NCI-H446 treated with DMSO at 0.1 percent for 48 hours (cell line): ENCODE measurements at places on chromosomes 16 and 17.

- DNase-seq = no peak
These were observed 6.3 kb upstream of the RNF227 start for GRCh38 chr17:7922269-7922844.

DNA sequence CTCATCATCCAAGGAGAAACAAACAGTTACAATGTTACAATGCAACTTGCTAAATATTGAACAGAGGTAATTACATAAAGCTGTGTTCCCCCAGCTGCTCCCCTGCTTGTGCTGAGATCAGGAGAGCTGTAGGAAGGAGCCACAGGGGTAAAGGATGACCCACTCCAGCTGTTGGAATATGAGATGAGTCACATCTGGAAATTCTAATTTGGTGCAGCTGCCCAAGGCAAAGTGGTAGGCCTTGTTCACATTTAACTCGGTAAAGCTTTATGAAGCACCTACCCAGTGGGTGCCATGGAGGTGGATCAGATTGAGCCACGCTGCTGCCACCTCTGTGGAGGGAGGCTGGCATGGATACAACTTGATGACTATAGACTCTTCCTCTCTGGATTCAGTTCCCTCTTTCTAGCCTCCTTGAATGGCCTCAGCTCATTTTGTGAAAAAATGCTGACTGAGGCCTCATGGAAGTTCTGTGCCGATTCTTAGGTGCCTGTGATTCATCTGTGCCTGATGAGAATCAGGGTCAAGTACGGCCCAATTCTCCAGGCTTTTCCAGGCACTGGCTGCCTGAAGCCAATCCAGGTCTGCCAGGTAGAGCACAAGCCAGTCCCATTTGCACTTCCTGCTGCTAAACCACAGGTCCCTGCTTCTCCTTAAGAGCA, 7.4 kb downstream of the ZNF689 start:
- DNase-seq = no peak

- DNase-seq = no peak
These were observed 92.5 kb downstream of the UTP18 start for GRCh38 chr17:51352798-51353197.

- DNase-seq = no peak
These were observed 21.7 kb downstream of the ACSF3 start for GRCh38 chr16:89115216-89115861.

GRCh38 chr17:75181110-75181509, 1.6 kb downstream of the SUMO2 start:
- no peak for DNase-seq

DNA sequence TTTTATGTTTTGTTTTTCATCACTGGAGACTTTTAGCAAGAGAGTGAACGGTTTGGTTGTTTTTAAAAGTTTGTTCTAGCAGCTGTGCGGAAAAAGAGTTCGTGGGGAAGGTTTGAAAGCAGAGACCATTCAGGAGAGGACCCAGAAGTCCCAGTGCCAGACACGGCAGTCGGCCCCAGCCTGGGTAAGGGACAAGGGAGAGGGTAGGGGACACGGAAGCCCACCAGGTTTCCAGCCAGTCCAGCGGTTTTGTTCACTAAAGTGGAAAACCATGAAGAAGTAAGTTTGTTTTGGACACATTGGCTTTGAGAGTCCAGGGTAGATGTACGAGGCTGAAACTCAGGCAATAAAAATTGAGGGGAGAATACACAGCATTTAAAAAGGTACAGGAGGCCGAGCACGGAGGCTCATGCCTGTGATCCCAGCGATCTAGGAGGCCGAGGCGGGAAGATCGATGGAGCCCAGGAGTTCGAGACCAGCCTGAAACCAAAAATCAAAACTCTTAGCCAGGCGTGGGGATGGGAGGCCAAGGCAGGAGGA, 56.8 kb upstream of the RPH3AL start:
- no peak for DNase-seq

- peak; percentile 2 for DNase-seq
These were observed 25.4 kb downstream of the UBE2G1 start for GRCh38 chr17:4340914-4341615.

GRCh38 chr17:7329997-7330637, 982 bp upstream of the NEURL4 start:
- peak; percentile 56 for DNase-seq

- DNase-seq = no peak
These were observed 335 bp downstream of the TMEM11 start for GRCh38 chr17:21213638-21214014.

DNA sequence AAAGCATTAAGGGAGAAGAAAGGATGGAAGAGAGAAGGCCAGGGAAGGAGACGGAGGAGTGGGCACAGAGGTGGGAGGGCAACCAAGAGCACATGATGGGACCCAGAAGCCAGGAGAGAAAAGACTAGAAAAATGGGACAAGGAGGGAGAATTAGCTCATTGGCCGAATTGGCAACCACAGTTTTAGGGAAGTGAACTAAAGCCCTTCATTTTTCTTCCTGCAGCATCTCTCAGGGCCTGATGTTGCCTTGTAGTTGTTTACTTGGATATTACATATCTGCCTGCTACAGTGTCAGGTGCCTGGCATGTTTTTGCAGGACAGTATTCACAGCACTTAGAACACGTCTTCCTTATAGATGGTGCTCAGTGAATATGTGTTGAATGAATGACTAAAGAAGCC, 19.0 kb downstream of the EMP2 start:
- no peak for DNase-seq

GRCh38 chr16:77723108-77723514, 797 bp downstream of the NUDT7 start:
- no peak for DNase-seq

DNA sequence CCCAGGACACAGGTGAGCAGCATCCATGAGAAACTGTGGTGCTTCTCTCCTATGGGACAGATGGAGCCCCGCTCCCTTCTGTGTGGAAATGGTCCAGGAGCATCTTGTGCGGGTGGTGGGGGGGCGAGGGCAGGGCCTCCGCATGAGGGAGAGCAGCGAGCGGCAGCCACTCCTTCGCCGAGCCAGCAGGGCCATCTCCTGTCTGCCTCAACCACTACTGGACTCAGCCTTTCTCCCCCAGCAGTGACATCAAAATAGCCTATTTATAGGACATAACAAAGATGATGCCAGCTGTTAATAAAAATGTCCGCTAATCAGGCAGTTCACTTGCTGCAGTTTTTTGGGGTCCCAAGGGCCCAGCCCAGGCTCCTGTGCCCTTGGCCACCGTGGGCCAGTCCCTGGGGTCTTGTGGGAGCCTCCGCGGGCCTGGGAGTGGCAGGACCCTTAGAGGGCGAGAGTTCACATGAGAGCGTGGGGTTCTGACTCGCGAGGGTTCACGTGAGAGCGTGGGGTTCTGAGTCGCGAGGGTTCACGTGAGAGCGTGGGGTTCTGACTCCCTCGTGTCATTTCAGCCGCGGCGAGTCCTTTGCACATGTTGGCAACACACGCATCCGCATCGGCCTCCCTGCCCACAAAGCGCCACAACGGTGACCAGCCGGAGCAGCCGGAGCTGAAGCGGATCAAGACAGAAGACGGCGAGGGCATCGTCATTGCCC, 47.4 kb downstream of the WDR45B start:
- DNase-seq = no peak

DNA sequence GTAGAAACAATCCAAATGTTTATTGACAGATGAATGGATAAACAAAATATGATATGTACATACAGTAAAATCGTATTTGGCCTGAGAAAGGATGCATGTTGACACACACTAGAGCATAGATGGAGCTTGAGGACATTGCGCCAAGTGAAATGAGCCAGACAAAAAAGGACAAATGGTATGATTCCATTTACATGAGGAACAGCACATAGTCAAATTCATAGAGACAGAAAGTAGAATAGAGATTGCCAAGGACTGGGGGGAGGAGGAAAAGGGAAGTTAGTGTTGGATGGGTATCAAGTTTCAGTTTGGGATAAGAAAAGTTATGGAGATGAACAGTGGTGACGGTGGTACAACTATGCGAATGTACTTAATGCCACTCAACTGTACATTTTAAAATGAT, 47.9 kb downstream of the COPRS start:
- DNase-seq = peak; percentile 58

- DNase-seq = no peak
These were observed 110.3 kb upstream of the CDC42EP4 start for GRCh38 chr17:73422121-73422520.

DNA sequence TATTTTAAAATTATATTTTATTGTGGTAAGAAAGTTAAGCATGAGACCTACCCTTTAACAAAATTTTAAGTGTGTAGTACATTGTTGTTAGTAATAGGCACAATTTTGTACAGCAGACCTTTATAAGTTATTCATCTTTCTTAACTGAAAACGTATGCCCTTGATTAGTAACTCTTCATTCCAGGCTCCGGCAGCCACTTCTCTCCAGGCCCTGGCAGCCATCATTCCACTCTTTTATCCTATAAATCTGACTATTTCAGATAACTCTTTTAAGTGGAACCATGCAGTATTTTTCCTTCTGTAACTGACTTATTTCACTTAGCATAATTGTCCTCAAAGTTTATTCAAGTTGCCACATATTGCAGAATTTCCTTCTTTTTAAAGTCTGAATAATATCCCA, 348.2 kb downstream of the CDH11 start:
- no peak for DNase-seq

GRCh38 chr16:4733747-4734062, 366 bp downstream of the ANKS3 start:
- no peak for DNase-seq

DNA sequence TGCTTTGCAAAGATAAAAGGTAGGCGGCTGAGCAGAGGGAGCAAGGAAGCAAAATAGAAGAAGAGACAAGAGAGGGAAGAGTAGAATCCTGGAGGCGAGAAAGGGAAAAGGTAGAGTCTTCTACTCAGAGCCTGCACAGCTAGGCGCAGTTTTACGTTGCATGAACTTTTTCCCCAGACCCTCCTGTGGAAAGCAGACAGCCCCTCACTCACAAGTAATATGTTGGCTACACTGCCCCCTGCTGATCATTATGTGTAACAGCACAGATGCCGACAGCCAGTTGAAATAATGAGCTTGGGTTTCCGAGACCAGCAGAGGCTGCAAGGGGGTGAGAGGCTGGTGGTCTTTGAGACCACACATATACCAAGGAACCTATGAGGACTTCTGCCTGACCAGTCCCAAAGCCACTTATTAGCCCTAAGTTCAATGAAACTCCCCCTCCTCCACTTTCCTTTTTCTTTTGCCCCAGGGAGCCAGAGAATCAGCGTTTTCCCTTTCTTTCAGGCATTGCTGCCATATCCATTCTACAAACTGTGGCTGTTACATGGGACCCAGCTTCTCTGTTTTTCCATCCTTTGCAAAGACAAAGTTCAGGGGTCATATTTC, 22.5 kb upstream of the CMTR2 start:
- no peak for DNase-seq

GRCh38 chr17:30952638-30953393, 18.0 kb upstream of the RNF135 start:
- no peak for DNase-seq

DNA sequence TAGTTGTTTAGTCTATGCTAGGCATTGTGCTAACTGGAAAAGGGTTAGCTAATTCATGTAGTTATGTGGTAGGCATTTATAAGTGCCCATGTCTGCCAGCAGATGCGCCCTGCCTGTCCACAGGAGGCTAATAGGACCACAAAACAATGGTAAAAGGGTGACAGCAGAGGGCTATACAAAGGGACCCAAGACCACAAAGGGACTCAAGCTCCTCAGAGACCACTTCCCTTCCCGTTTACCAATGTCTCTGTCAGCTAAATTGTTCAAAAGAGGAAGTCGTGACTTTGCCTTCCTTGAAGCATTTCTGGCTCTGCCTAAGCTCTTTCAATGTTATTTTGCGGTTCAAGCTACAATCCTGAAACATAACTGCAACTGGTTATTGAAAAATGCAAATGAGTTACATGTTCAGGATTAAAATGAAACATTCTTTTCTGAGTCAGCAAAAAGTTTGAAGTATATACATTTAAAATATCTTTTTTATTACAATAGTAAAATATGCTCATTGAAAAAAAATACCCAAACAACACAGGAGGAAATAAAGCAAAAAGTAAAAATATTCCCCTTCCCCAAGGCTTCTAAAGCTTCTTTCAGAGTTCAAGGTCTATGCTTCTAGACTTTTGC, 149.2 kb downstream of the MAF start:
- DNase-seq = no peak

GRCh38 chr16:58393138-58393504, 850 bp downstream of the GINS3 start:
- no peak for DNase-seq

- no peak for DNase-seq
These were observed 18.9 kb downstream of the RARA start for GRCh38 chr17:40327735-40328385.
